ENCODE measurements at places on chromosomes 13 and 19.

DNA sequence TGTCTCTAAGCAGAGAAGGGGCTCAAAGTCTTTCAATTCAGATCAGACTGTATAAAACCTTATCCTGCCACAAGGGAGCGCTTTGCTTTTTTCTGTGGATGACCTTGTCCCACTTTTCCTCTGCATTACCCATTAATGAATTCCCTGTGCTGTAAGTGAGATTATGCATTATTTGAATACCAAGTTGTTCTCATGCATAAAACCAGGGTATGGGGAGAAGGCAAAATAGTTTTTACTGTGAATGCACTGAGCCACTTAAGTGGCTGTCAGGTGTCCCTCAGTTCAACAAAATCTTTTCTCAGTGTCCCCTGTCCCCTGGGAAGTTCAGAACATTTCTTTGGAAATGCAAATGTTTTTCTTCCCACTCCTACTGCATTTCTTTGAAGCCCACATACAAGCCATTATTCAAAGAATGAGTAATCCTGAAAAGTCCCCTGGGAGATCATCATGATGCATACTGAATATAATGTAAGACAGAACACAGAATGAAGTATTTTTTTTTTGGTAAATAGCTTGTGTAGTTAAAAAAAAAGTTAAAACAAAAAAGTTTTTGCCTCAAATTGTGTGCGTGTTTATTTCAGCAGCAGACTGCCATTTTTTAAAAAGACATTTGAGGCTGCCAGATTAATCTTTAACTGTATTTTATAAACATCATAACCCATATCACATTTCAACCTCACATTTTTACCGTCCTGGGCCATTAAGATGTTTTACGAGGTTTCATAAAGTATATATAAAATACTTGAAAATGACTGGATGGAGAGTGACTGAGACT is 506.7 kb upstream of the PCDH9 start:
- DNase-seq: no peak

- DNase-seq: no peak
These were observed 211.3 kb downstream of the RBM26 start for GRCh38 chr13:79194727-79195126.

GRCh38 chr19:2627855-2628254 is 74.6 kb downstream of the GNG7 start:
- DNase-seq: no peak

- no peak for DNase-seq
These were observed 1.6 kb downstream of the SLC25A30 start for GRCh38 chr13:45416516-45417128.

GRCh38 chr19:13053761-13054625 is 48.7 kb downstream of the LYL1 start:
- DNase-seq: no peak

DNA sequence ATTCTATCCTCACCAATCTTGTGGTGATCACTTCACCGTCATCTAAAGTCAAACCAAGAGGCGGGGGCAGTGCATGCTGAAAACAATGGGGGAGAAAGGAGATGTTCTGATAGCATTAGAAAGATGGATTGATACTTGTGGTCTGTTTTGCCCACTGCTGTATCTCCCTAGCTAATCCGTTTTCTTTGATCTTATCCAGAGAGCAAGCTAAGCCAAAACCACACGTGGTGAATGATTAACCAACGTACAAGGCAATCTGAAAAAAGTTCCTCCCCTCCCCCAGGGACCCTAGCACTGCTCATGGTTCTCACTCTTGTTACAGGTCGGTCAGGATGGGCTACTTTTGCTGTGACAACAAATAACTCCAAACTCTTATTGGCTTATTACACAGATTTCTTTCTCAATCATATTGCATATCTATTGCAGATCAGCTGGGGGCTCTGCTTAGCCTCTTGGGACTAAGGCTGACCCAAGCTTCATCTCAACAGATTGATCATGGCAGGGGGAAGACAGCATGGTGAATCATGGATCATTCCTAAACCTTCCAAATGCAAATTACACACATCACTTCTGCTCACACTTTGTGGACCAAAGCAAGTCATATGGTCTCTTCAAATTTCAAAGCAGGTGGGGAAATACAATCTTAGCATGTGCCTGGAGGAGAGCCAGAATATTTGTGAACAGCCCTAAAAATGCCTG is 11.9 kb upstream of the C13orf42 start:
- DNase-seq: no peak

DNA sequence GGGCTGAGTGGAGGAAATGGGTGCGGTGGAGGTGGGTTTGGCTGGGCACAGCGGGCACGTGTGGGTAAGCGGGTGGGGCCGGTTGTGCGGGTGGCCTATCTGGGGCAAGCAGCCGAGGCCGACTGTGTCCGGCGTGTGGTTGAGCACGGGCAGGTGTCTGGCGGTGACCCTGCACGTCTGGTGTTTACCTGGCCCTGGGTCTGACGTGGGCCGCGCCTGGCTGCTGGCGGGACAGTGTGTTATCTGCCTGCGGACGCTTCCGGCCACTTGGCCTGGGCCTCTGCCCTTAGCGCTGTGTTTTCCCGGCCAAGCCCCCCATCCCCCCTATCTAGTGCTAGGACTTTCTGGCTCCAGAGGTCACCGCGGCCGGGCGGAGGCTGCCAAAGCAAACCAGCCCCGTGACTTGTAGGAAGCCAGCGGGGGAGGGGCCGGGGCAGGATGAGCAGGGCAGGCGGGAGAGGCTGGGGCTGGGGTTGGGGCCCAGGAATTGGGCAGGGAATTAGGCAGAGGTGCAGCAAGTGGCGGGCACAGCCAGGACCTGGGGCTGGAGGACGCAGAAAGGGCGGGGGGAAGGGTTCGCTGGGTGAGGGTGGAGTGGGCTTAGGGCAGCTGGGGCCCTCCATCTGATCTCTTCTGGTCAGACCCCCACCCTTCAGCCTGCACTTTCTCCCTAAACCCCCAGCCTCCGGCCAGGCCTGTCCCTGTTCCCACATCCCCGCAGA is 534 bp upstream of the HPN start:
- no peak for DNase-seq

GRCh38 chr13:24096659-24097058 is 63.9 kb upstream of the SPATA13 start:
- no peak for DNase-seq

DNA sequence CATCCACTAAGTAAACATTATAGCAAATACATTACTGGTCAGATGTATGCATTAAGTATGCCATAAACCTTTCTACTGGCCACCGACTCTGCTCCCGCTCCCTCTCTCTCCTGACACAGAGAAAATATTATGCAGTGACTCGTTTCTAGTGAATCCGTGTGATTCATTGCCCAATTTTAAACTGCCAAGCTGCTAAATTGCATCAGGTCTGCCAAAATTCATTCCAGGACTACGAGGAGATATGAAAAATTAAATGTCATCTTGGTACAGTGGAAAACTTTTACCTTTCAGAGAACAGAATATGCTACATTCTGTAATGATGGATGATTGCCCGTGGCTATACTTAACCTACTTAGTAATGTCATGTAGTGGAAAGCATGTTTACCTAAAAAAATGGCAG is 368.8 kb upstream of the TSHZ3 start:
- DNase-seq: no peak

- no peak for DNase-seq
These were observed 24.3 kb downstream of the AMER2 start for GRCh38 chr13:25147638-25148401.

DNA sequence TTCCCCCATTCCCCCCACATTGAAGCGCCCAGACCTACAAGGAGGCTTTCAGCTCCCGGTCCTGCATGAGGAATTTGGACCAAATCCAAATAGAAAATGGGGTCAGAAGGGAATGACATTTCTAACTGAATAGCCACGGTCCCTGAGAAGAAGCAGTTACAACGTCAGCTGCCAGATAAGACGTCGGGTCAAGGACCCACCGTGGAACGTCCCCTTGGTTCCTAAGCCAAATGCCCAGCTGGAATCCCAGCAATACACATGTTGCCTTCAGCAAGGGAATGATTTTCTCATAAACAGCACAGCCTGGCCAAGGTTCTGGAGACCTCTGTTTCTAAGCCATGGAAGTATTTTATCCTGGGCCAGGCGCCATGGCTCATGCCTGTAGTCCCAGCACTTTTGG is 109.1 kb upstream of the PEG3 start:
- no peak for DNase-seq

- no peak for DNase-seq
These were observed 12.8 kb upstream of the PEAK3 start for GRCh38 chr19:2294687-2295335.

DNA sequence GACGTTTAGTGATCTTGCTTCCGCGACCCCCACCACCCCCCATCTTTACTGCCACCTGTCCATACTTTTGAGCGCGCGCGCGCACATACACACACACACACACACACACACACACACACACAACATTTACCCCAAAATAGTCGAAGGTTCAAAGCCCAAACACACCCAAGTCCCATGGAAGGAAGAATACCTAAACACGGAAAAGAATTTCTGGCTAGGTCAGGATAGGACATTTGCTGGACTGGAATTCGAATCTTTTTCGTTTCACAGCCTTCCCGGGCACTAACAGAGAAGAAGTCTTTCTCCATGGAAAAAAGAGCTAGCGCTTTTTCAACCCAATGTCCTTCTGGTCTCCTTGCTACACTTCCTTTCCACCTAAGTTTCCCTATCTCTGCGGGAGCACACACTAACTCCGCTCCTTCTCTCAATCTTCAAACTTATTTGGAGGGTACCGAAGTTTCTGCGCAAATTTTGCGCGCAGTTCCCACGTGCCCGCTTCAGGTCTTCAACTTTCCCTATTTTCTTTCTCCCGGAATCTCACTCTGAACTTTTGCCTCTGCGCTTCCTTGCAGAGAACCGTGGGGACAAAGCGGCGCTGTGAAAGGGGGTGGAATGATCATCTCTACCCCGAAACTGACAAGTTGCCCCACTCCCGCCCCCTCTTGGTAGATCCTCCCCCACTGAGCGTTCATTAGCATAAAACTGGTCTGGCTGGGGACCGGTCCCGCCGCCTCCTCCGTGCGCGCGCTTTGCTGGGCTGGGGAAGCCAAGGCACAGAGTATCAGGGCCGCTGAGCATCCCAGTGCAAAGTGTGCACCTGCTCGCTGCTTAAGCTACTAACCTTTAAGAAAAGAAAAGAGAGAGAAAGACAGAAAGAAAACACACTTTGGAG is 2.7 kb downstream of the DACH1 start:
- no peak for DNase-seq

GRCh38 chr19:52778811-52779210 is 7.8 kb downstream of the ZNF600 start:
- DNase-seq: no peak

- no peak for DNase-seq
These were observed 39.1 kb downstream of the USP12 start for GRCh38 chr13:27132538-27132937.

- DNase-seq: no peak
These were observed 30.4 kb upstream of the IRS2 start for GRCh38 chr13:109816808-109817203.

- DNase-seq: no peak
These were observed 17.7 kb downstream of the TMEM161A start for GRCh38 chr19:19120308-19121231.

DNA sequence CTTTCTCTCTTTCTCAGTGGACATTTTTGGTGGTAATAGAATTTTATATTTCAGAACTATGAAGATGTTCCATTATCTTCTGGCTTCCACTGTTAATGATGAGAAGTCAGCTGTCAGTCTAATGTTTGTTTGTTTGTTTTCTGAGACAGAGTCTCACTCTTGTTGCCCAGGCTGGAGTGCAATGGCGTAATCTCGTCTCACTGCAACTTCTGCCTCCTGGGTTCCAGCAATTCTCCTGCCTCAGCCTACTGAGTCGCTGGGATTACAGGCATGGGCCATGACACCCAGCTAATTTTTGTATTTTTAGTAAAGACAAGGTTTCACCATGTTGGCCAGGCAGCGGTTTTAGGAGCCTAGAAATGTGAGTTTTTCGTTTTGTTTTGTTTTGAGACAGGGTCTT is 4.7 kb downstream of the ZNF317 start:
- no peak for DNase-seq

DNA sequence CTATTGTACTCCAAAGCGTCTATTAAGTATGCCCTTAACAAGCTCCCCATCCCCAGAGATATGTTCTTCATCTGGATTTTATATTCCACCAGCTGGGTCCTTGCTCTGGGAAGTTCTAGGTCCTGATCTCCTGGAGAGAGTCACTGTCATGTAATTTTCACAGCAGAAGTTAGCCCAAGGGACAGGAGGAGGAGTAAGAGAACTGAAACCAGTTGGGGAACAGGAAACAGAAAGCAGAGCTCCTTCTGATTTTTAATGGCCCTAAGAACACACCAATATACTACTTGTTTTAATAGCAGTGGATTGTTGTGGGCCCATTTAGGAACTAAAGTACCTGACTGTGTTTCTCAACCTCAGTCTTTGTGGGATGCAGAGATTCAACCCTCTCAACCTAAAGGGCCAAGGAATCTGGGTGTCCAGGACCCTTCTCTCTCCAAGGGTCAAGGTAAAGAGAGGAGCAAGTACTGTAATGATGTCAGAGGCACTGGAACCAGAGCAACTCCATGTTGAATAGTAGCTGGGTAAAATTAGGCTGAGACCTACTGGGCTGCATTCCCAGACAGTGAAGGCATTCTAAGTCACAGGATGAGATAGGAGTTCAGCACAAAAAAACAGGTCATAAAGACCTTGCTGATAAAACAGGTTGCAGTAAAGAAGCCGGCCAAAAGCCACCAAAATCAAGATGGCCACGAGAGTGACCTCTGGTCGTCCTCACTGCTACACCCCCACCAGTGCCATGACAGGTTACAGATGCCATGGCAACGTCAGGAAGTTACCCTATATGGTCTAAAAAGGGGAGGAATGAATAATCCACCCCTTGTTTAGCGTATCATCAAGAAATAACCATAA is 8.1 kb upstream of the FPR3 start:
- DNase-seq: no peak

DNA sequence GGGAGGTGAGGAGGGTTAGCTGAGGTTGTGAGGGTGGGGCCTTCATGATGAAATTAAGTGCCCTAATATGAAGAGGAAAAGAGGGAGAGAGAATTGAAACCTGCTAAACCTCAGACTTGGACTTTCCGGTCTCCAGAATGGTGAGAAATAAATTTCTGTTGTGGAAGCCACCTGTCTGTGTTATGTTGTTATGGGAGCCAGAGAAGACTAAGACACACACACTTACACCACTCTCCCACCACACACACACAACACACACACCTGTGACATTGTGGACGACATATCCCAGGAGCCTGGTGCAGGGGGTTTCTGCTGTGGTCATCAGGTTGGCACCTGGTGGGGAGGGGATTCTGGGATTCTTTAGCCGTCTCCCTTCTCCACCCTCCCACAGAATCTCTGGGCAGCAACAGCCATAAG is 14.0 kb downstream of the KLK4 start:
- DNase-seq: no peak

DNA sequence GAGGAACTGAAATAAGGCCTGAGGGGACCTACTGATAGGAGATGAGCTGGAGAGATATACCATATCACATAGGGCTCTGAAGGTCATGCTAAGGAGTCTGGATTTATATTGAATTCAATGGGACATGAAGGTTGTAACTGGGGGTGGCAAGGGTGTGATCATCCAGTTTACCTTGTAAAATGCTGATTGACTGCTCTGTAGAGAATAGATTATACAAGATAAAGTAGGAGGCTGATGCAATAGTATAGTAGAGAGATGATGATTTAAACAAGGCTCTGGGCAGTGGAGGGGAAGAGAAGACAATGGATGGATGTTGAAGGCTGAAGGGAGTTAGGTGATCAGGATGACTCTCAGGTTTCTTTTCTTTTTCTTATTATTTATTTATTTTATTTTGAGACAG is 18.0 kb upstream of the PAN3 start:
- no peak for DNase-seq

GRCh38 chr19:46515879-46516350 is 20.2 kb upstream of the PNMA8B start:
- DNase-seq: no peak

Measured in hematopoietic multipotent progenitor cell treated with erythropoietin and hydrocortisone succinate and interleukin-3 and kit ligand, for 17 days (in vitro differentiated cells).